ENCODE measurements at places on chromosomes 2 and 18.
A peak's percentile ranks its signal among the peaks of the same experiment; 100 is the strongest.

- no peak for DNase-seq
Observed at GRCh38 chr2:191612496-191612895, 65.4 kb upstream of the NABP1 start.

DNA sequence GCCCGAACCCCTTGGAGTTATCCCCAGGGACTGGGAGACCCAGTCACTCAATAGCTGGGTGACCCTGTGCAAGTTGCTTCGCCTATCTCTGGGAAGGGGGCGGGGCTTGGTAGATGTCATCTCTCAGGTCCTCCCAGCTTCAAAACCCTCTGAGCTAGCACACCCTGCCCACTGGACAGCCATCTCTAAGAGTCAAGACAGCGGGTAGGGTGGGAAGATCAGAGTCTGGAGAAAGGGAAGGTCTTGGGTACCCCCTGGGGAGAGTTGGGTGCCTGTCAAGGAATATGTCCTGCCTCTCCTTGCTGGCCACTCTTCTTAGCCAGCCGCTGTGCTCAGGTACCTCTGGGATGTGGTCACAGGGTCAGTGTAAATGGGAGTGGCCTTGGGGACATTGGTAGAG is 8.0 kb downstream of the GLI2 start:
- DNase-seq: no peak

GRCh38 chr18:72041313-72042032 is 502.7 kb downstream of the CBLN2 start:
- no peak for DNase-seq

- no peak for DNase-seq
Observed at GRCh38 chr18:44909191-44909719, 228.6 kb downstream of the SETBP1 start.

GRCh38 chr2:136081582-136082210 is 36.3 kb downstream of the CXCR4 start:
- DNase-seq: no peak

DNA sequence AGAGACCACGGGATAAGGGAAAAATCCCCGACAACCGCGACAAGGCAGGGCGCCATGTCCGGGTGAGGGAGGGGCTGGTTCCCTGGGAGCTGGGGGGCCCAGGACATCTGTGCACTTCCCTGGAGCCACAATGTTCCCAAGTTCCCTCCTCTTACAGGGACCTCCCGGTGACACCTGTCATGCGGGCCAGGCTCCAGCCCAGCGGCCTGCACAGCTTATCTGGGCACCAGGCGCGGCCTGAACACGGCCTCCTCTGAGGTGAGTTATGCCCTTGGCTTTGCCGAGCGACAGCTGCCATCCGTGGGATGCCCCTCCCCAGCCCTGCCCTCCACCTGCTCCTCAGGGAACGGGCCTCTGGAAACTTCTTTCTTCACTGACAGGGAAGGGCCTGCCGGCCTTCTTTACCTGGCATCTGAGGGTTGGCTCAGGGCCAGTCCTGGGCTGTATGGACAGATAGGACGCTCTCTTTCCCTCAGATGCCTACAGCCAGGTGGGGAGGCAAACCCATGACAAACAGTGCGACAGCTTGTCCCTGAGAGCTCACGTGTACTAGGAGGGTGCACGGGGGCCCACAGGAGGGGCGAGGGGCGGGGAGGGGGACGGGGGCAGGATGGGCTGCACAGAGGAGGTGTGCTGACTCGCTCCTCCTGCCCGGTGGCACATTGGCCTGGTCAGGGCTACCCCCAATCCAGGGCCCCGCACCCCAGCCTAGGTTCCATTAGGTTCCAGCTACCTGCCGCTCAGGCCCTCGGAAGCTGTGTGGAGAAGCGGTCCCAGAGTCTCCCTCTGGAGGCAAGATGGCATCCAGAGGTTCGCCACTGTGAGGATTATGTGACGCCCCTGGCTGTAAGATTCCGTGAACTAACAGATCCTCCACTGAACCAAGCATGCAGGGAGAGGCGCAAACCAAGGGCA is 34.9 kb upstream of the HPCAL1 start:
- no peak for DNase-seq

DNA sequence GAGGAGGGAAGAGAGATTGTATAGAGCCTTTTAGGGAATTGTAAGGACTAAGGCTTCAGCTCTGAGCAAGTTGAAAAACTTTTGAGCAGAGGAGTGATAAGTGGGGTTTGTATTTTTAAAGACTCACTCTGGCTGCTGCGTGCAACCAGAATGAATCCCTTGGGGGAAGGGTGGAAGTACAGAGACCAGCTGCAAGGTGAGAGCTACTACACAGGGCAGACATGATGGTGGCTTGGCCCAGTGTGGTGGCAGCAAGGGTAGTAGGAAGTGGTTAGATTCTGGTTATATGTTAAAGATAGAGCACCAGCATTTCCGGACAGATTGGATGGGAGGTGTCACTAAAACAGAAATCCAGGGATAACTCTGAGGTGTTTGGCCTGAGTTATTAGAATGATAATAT is 10.1 kb upstream of the SESTD1 start:
- no peak for DNase-seq

DNA sequence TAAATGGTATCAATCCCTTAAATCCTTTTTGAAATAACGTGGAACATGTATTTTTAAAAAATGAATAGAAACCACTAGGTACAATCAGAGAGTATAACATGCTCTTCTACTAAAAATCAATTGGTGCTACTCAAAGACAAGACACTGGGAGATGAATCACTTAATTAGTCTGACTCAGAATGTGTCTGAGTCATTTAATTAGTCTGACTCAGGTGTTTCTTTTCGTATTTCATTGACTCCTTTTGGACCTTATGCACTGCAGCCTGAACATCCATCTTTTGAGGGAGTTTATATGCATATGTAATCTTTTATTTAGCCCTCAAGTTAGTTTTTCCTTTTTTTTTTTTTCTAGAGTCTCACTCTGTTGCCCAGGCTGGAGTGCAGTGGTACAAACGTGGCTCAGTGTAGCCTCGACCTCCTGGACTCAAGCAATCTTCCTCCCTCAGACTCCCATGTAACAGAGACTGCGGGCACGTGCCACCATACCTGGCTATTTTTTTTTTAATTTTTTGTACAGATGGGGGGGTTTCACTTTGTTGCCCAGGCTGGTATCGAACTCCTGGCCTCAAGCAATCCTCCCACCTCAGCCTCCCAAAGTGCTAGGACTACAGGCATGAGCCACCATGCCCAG is 26.5 kb downstream of the PPP4R3B start:
- no peak for DNase-seq

- DNase-seq: no peak
Observed at GRCh38 chr18:28903306-28903705, 726.4 kb upstream of the CDH2 start.

DNA sequence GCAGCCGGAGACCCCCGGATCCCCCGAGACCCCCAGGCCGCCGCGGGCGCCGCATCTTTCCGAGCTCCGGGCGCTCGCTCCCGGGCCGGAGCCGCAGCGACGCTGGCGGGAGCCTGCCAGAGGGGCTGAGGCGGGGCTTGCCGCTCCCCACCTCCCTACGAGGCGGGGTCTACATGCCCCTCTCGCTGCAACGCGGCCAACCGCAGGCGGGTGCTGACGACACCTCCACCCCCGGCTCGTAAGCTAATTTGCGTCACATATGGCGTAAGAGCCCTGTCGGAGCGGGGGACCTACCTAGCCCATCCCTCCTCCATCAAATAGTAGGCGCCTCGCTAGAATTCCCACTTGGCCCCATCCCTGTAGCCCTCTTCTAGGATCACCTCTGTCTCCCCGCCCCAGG is at the start of gene PTPRN:
Gene PTPRN, minus strand, starts transcription at position 124 of the 400 bp plus-strand sequence. Its CDS starts 69 bp downstream, at position 55.
- DNase-seq: no peak

DNA sequence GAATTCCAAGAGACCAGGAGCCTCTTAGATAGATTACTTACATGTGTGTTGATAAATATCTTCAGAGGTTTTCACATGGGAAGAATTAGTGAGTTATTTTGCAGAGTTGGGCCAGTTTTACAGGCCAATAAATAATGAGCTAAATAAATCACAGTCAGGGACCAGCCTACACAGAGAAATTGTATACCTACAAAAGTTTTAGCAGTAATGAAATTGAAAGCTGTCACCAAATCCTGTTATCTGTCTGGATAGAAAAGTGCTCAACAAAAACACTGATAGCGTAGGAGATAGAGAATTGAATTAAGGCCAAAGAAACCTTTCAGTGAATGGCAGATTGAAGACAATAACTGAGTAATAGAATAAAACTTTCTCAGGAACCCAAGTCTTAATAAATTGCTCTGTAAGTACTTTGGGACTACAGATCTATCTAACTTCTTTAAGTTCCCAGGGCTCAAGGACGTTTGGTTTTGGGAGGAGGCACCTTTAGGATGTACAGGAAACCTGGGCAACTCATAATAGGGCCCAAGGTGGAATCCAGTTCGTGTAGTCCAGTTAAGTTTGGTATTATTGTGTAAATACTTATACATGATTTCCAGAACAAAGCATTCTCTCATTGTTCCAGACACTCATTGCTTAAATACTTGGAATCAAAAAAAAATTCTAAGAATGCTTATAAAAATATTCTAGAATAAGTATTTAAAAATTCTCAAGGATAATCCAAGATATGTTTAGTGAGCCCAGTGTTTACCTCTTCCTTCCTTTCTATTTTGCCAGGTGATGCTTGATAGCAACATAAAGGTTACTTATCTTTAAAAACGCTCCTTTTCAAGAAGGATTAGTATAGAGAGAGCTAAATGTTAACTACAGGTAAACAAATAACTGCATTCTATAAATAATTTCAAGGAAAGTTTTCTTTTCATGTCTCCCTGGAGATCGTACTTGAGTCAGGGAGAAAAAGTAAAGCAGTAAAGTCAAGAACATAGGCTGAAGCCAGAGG is 134.5 kb downstream of the NCKAP5 start:
- no peak for DNase-seq

GRCh38 chr2:70510313-70510712 is 43.3 kb downstream of the TGFA start:
- DNase-seq: no peak

GRCh38 chr2:122179492-122180165 is 424.2 kb downstream of the TSN start:
- DNase-seq: no peak

DNA sequence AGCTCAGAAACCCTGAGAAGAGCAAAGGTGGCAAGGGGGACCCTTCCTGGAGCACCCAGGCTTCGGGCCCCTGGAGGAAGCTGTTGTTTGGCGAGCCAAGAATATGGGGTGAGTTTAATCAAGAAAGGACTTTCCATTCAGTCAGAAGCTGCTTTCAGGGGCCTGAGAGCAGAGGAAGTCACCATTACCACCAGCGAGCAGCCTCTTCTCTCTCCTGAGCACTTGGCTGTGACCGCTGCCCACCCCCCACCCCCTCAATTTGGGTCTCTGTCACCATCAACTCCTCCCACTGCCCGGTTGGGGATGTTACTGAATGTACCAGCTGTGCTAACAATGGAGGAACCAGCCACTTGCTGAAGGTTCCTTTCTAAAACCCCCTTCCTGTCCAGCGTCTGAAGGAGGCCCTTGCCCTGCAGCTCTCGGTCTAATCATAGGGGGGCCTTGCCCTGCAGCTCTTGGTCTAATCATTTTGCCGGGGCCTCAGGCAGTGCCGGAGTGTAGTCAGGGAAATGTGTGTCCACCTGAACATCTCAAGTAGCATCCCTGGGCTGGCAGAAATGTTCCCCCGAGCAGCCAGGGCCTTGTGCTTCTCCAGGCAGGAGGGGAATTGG is 943 bp downstream of the INPP5D start:
- DNase-seq: peak; percentile 50

DNA sequence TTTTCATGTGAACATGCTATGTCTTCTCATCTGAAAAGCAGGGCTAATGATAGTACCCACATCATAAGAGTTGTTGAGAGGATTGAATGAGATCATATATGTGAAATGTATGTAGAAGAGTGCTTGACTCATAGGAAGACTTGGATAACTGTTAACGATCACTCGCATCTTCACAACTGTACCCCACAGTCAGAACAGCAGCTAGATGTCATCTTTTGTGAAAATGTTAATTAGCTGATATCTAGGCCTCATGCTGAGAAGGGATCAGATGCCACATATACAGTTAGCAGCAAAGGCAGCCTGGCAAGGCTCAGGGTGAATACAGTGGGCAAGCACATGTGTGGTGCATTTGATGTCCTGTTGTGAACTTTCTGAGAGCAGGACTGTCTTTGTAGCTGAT is 24.2 kb downstream of the MAP3K20 start:
- DNase-seq: no peak

DNA sequence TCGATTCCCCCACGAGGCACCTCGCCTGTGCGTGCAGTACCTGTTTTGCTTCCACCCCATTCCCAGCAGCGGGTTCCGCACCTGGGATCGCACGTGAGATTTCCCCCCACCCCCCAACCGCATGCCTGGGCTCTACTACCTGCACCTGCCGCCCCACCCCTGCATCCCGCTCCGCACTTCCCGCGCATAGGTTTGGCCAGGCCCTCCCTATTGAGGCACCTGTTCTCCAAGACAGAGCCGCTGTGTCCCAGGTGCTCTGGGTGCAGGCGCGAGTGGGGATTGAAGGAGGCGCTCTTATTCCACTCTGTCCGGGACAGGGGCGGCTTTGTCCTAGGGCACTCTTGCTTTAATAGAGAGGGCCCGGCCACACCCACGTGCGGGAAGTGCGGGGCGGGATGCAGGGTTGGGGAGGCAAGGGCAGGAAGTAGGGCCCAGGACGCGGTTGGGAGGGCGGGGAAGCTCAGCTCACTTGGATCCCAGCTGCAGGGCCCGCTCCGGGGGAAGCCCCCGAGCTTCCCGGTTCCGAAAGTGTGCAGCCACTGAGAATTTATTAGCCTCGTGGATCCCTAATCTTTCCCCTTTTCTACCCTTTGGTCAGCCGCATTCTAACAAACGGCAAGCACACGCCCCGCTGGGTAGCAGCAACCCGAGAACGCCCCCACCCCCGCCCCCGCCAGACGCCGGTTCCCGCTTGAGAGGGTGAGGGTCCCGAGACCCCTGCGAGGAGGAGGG is 670 bp upstream of the MOCOS start:
- peak; percentile 14 for DNase-seq

GRCh38 chr2:174902506-174903263 is 102.5 kb downstream of the CHN1 start:
- DNase-seq: no peak

DNA sequence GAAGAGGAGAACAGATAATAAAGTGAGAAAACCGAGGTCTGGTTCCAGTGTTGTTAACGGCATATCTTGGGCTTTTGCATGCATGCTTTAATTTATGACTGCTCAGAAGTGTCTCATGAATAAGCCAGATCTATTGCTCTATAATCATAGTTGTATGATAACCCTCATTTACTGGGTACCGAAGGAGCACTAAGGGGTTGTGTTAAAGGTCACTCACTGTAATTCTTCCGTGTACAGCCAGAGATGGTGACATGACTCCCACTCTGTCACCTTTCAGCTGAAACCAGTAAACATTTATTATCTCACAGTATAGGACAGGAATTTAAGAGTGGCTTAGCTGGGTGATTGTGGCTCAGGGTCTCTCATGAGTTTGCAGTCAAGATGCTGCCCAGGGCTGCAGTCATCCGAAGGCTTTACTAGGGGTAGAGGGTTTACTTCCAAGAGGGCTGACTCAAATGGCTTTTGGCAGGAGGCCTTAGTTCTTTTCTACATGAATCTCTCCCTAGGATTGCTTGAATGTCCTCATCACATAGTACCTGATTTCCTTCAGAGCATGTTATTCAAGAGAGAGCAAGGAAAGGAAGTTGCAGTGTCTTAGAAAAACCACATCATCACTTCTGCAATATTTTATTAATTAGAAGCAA is 107.0 kb downstream of the NAB1 start:
- no peak for DNase-seq

Data from activated naive CD8-positive, alpha-beta T cell treated with anti-CD3 and anti-CD28 coated beads for 36 hours (primary cell).